GM23338 (cell line): ENCODE measurements at places on chromosomes 1 and 21. TPM values are rescaled to one million over a fixed set of nuclear protein-coding genes. Genes with fewer than 3 reads are reported as not detected.

DNA sequence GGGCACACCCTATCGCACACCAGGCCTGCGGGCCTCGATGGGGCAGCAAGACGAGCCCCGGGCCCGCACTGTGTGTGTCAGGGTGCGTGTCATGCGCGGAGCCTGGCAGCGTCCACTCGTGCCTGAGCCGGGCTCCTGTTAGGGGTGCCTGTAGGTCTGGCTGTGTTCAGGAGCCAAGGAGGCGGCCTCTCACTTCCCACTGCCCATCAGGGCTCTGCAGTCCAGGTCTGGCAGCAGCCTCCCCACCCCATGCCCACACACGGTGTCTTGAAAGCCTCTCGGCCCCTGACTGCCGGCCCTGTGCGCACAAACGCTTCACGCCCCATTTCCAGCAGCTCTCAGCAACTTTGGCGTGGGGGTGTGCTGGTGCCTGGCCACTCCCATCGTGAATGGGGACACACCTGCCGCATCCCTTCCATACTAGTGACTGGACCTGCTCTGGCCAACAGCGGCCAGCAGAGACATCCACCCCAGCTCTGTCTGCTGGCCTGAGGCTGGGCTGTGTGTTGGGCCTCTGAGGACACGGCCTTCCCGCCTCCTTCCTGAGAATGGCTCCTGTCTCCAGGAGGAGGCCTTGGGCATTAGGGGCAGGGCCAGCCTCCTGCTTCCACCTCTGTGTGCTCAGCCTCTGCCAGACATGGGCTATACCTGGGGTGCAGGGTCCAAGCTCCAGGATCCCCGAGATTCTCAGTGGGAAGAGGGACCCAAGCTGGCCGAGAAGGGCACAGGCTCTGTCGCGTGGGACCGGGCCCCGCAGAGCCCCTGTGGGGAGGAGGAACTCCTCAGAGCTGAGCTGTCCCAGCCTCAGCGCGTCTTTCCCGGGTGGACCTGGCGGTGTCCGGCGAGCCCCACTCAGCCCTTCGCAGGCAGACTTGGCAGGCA lies 41.8 kb upstream of the ACTRT2 start:
- no peak for DNase-seq
- no peaks in the 10 kb centered on the region for H3K4me1 ChIP-seq
- no peaks in the 10 kb centered on the region for H3K27me3 ChIP-seq

GRCh38 chr21:32278103-32278502 lies 746 bp downstream of the MIS18A start:
- peak; percentile 33 for DNase-seq
- peaks cover 12% of the 10 kb centered on the region for H3K4me1 ChIP-seq
- peak overlapping the region; percentile 71 for H3K4me3 ChIP-seq
- no peaks in the 10 kb centered on the region for H3K27me3 ChIP-seq

DNA sequence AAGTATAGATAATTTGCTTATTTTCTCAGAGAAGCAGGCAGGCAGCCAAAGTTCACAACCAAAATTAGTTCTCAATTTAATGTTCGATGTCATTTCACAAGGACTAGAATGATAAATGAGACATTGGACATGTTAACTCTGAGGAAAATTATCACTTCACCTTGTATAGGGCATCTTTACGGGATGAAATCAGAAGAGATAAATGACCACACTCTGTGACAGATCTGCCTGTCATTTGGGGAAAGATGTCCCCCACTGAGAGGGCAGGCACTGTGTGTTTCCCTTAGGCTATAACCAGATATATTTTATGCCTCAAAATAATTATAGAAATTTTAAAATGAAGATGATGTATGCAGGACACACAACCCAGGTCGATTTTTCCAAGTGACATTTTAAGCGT lies 642.9 kb downstream of the BRINP3 start:
- H3K4me1 ChIP-seq, result no peaks in the 10 kb centered on the region
- no peak overlapping the region for H3K4me3 ChIP-seq
- no peak overlapping the region for H3K27ac ChIP-seq
- H3K27me3 ChIP-seq, result no peaks in the 10 kb centered on the region
- H3K36me3 ChIP-seq, result no peaks in the 10 kb centered on the region

GRCh38 chr1:91827459-91828321 lies 58.3 kb downstream of the TGFBR3 start:
- no peaks in the 10 kb centered on the region for H3K27me3 ChIP-seq
- H3K4me1 ChIP-seq, result no peaks in the 10 kb centered on the region
- no peak overlapping the region for H3K4me3 ChIP-seq
- H3K36me3 ChIP-seq, result no peaks in the 10 kb centered on the region
- no peak for DNase-seq

GRCh38 chr1:27010226-27010994 lies 2.2 kb downstream of the TENT5B start:
- H3K27ac ChIP-seq, result peak overlapping the region; percentile 96
- peaks cover 52% of the 10 kb centered on the region for H3K4me1 ChIP-seq
- DNase-seq, result no peak
- H3K4me3 ChIP-seq, result peak overlapping the region; percentile 91

DNA sequence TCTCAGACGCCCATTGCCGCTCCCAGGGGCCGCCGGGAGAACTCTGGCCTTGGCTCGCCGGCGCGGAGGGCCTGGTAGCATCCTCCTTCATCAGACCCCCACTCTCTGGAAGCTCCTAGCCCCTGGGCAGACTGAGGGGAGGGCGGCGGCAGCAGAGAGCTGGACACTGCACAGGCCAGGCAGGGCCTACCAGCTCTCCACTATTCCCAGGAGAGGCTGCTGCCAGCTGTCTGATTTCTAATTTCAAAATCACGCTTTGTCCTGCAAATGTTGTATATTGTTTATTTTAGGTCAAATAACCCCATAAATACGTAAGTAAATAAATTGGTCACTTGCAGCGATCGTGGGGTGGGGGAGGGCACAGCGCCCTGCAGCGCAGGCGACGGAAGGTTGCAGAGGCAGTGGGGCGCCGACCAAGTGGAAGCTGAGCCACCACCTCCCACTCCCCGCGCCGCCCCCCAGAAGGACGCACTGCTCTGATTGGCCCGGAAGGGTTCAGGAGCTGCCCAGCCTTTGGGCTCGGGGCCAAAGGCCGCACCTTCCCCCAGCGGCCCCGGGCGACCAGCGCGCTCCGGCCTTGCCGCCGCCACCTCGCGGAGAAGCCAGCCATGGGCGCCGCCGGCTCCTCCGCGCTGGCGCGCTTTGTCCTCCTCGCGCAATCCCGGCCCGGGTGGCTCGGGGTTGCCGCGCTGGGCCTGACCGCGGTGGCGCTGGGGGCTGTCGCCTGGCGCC lies at the start of gene MTARC1:
MTARC1 (plus strand) TSS at position 577 of the 732 bp plus-strand sequence; CDS start at position 609, 32 bp downstream.
- H3K4me1 ChIP-seq, result peaks cover 16% of the 10 kb centered on the region
- 0 out of 2 replicates have a peak, but pooled peaks cover 5% of the 10 kb centered on the region for H3K36me3 ChIP-seq
- no peaks in the 10 kb centered on the region for H3K27me3 ChIP-seq
- DNase-seq, result peak; percentile 88

DNA sequence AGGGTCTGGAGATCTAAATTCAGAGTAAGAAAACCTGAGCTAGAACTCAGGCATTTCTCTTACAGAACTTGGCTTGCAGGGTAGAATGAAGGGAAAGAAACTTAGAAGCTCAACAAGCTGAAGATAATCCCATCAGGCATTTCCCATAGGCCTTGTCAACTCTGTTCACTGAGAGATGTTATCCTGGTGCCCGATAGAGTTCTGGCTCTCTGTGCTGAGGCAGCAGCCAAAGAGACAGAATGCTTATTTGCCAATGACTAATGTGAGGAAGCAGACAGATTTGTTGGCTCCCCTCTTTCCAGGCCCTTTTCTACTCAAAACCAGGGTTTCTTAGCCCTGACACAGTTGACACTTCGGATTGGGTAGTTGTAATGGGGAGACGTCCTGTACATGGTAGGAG lies 22.3 kb upstream of the TRIM45 start:
- no peak overlapping the region for H3K27ac ChIP-seq
- H3K4me3 ChIP-seq, result no peak overlapping the region
- H3K27me3 ChIP-seq, result no peaks in the 10 kb centered on the region
- DNase-seq, result no peak
- peaks cover 10% of the 10 kb centered on the region; the same call in 1 of the 2 replicates for H3K4me1 ChIP-seq

DNA sequence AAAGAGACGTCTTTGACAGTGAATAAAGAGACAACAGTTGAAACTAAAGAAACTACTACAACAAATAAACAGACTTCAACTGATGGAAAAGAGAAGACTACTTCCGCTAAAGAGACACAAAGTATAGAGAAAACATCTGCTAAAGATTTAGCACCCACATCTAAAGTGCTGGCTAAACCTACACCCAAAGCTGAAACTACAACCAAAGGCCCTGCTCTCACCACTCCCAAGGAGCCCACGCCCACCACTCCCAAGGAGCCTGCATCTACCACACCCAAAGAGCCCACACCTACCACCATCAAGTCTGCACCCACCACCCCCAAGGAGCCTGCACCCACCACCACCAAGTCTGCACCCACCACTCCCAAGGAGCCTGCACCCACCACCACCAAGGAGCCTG lies 68.5 kb downstream of the TPR start:
- no peaks in the 10 kb centered on the region for H3K4me1 ChIP-seq
- no peak overlapping the region for H3K4me3 ChIP-seq
- no peak overlapping the region for H3K27ac ChIP-seq
- H3K27me3 ChIP-seq, result no peaks in the 10 kb centered on the region

DNA sequence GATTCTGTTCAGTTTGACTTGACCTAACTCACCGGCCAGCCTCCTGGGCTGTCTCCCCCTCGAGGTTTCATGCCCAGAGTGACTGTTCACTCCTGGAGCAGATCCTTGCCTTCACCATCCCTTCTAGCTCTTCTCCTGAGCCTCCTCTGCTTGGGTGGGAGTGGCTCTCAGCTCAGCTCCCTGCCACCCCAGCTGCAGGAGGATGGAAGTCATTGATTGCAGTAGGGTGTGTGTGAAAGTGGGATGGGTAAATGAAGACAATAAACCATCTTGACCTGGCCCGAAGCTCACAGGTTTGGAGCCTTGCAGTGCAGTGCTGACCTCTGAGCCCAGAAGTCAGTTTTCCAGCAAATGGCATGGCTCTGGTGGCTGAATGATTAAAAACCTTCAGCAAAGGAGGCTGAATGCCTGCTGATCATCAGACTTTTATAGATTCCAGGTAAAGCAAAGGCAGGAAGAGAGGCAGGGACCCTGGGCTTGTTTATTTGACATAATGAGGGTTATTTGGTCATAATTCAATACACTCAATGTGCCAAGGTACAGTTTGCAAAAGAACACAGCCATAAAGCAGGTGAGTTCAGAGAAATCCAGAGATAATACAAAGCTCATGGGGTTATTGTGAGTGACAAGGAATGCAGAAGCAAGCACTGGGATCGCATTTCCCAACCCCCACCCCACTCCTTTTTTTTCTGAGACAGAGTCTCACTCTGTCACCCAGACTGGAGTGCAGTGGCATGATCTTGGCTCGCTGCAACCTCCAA lies 17.5 kb upstream of the TFF3 start:
- DNase-seq, result no peak
- no peaks in the 10 kb centered on the region for H3K27me3 ChIP-seq
- H3K27ac ChIP-seq, result no peak overlapping the region
- H3K36me3 ChIP-seq, result no peaks in the 10 kb centered on the region

DNA sequence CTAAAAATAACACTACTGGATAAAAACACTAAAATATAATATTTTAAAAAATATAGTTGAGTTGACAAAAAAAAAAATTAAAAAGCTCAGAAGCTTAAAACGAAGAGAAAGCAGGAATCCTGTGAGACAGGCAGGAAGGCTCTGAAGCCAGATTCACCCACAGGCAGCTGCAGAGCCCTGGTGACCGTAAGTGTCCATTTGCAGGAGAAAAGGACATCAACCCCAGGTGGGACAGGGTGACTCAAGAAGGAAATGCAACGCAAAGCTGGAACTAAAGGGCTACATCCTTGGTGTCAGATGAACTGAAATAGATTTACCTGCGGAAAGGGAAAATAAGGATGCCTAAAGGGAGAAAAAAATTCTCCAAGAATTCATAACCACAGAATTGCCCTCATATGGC lies 46.8 kb downstream of the USP24 start:
- peak overlapping the region; percentile 21; the same call in 1 of the 2 replicates for H3K4me3 ChIP-seq
- H3K27ac ChIP-seq, result 0 out of 2 replicates have a peak overlapping the region, but pooled peaks have one; percentile 56
- DNase-seq, result peak; percentile 61
- peaks cover 19% of the 10 kb centered on the region for H3K4me1 ChIP-seq
- H3K36me3 ChIP-seq, result no peaks in the 10 kb centered on the region; the same call in 1 of the 2 replicates

DNA sequence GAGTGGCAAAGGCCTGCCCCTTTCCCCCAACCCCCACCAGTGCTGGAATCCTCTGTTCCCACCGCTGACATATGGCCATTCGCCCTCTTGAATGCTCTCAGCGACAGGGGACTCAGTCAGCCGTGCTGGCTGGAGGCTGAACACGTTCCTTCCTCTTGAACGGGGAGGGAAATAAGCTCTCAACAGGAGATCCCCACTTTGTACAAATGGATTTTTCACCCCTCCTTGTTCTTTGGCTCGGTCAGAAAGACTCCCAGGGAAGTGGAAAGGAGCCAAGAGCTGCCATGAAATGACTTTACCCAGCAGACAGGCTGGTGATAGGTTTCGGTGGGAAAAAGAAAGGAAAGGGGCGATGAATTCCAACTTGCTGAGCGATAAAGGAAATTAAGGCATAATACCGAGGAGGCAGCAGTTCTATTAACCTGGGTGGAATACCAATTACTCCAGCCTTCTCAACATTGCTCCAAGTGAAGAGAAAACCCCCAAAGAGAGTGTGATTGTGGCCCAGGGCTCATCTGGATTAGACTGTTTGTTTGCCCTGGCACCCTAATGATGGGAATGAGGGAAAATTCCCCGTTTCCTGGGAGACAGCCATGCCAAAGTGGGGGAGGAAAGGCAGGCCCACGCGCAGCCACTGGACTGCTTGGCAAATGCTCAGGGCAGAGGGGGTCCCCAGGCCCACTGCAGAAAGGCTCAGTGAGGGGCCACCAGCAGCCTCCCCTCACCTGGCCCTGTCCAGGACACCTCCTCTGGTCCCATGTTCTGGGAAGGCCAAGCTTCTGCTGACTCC lies 23.9 kb downstream of the LRP8 start:
- H3K4me1 ChIP-seq, result peaks cover 10% of the 10 kb centered on the region; the same call in 1 of the 2 replicates
- H3K36me3 ChIP-seq, result peaks cover 5% of the 10 kb centered on the region; the same call in 1 of the 2 replicates
- DNase-seq, result no peak
- H3K27me3 ChIP-seq, result no peaks in the 10 kb centered on the region

- 0 out of 2 replicates have a peak overlapping the region, but pooled peaks have one; percentile 55 for H3K27ac ChIP-seq
- H3K36me3 ChIP-seq, result no peaks in the 10 kb centered on the region
- peaks cover 11% of the 10 kb centered on the region for H3K4me1 ChIP-seq
Measured at GRCh38 chr1:225911191-225912130, 12.6 kb downstream of the PYCR2 start.

DNA sequence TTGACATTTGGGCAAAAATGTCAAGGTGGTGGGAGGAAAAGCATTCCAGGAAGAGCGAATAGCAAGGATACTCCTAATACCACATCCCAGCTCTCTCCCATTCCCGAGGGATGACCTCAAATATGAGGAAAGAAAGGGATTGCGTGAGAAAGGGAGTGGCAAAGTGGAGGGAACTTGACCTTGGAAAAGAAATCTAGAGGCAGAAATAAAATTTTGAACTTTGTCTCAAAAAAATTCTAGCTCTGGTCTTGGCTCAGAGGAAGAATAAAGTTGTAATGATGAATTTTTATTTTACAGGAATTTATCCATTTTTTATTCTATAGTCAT lies 127.8 kb downstream of the TBX19 start:
- H3K4me1 ChIP-seq, result peaks cover 1% of the 10 kb centered on the region; the same call in 1 of the 2 replicates
- no peak for DNase-seq
- no peak overlapping the region for H3K4me3 ChIP-seq
- H3K36me3 ChIP-seq, result no peaks in the 10 kb centered on the region
- no peak overlapping the region for H3K27ac ChIP-seq

- peaks cover 3% of the 10 kb centered on the region; the same call in 1 of the 2 replicates for H3K4me1 ChIP-seq
- H3K36me3 ChIP-seq, result no peaks in the 10 kb centered on the region
- H3K4me3 ChIP-seq, result no peak overlapping the region
Measured at GRCh38 chr1:201713086-201713810, 115.7 kb upstream of the IPO9 start.

DTL gene
- total RNA-seq, result 47.7 and 58.8 TPM in 2 replicates

OR2T29 gene
- not detected in 2 replicates for total RNA-seq

THEMIS2 gene
- total RNA-seq, result 19.3 and 32.4 TPM in 2 replicates

HS2ST1 gene
- total RNA-seq, result 17.1 and 19.5 TPM in 2 replicates
